Fibroblast of skin of right quadriceps (primary cell): ENCODE measurements at places on chromosomes 13 and 19.

DNA sequence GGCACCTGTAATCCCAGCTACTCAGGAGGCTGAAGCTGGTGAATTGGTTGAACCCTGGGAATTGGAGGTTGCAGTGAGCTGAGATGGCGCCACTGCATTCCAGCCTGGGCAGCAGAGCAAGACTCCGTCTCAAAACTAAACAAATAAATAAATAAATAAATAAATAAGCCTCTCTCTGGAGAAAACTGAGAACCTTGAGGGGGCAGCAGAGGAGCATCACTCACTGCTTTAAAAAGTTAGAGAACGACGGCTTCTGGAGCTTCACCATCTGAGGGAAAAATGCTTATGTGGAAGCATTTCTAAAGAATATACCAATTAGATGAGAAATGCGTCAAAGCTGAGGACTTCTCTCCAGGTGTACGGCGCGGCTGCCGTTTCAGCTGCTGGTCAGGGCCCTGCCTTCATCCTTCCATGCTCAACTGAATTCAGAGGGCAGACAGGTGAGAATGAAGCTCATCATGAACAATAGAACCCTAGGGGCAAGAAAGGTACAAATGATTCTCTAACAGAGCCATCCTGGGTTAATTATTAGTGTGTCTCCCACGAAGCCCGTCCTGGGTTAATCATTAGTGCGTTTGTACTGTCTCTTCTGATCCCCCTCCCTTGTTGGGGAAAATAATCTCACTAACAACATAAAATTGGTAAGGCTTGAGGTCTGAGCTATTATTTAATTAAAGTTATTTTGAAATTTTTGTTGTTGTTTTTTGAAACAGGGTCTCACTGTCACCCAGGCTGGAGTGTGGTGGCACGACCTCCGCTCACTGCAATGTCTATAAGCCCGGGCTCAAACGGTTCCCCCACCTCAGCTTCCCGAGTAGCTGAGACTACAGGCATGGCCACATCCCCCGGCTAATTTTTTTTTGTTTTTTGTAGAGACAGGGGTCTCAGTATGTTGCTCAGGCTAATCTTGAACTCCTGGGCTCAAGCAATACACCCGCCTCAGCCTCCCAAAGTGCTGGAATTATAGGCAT lies 80.1 kb downstream of the IPO5 start:
- peak; percentile 77 for DNase-seq

GRCh38 chr19:50418176-50419021 lies at the start of gene SPIB:
SPIB (plus strand) TSS chr19:50418938; CDS start chr19:50418963, 25 bp downstream.
- no peak for DNase-seq

GRCh38 chr19:54670576-54671357 lies 8.0 kb downstream of the LILRB4 start:
- no peak for DNase-seq

DNA sequence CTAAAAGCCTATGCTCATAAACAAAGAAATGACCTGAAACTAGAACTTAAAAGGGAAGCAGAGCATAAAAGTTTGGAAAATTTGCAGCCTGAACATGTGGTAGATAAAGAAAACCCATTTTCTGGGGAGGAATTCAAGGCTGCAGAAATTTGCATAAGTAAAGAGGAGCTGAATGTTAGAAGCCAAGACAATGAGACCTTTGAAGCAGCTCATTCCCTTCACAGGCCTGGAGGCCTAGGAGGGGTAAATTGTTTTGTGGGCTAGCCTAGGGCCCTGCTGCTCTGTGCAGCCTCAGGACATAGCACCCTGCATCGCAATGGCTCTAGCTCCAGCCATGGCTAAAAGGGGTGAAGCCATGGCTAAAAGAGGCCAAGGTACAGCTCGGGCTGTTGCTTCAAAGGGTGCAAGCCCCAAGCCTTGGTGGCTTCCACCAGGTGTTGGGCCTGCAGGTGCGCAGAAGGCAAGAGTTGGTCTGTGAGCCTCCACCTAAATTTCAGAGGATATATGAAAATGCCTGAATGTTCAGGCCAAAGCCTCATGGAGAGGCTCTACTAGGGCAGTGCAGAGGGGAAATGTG lies 38.3 kb downstream of the ZIC2 start:
- DNase-seq = no peak

DNA sequence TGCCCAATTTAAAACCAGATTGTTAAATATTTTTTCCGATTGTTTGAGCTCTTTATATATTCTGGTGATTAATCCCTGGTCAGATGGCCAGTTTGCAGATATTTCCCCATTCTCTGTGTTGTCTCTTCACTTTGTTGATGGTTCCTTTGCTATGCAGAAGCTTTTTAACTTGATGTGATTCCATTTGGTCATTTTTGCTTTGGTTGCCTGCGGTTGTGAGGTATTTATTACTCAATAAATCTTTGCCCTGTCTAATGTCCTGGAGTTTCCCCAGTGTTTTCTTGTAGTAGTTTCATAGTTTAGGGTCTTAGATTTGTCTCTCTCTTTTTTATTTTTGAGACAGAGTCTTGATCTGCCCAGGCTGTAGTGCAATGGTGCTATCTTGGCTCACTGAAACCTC lies 23.8 kb upstream of the LMO7 start:
- DNase-seq = peak; percentile 37

DNA sequence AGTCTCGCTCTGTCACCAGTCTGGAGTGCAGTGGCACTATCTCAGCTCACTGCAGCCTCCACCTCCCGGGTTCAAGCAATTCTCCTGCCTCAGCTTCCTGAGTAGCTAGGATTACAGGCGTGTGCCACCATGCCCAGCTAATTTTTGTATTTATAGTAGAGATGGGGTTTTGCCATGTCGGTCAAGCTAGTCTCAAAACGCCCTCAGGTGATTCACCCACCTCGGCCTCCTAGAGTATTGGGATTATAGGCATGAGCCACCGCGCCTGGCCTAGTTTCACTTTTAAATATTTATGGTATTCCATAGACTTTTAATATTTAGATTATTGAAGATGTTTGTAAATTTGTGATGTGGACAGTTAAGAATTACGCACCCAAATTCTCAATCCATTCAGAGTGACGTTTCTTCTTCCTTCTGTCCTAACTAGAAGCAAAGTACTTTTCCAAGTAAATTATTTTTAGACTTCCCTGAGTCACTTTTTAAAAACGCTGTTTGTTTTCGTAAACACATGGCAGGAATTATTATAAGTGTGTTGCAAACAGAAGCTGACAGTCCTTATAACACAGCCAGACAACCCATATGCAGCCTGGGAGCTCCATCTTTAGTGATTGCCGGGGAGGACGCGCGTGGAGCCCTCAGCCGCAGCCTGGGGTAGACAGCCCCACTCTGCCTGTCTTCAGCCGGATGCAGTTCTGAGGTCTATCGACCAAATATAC lies 131.7 kb downstream of the ATP11A start:
- no peak for DNase-seq

DNA sequence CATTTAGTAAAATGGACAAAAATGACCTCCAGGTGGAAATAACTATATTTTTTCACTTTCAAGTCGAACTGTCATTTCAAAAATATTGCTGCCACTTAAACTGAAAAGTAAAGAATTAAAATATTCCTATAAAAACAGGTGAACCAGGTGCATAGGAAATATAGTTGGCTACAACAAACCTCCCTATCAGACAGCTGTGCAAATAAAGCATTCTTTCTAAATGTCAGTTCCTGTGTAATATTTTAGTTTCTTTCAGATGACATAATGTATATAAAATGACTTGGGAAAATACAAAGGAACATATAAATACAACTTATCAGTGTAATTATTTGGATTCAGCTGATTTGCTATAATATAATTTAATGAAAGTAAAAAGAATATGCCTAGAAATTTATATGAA lies 403.5 kb upstream of the GPC6 start:
- no peak for DNase-seq

DNA sequence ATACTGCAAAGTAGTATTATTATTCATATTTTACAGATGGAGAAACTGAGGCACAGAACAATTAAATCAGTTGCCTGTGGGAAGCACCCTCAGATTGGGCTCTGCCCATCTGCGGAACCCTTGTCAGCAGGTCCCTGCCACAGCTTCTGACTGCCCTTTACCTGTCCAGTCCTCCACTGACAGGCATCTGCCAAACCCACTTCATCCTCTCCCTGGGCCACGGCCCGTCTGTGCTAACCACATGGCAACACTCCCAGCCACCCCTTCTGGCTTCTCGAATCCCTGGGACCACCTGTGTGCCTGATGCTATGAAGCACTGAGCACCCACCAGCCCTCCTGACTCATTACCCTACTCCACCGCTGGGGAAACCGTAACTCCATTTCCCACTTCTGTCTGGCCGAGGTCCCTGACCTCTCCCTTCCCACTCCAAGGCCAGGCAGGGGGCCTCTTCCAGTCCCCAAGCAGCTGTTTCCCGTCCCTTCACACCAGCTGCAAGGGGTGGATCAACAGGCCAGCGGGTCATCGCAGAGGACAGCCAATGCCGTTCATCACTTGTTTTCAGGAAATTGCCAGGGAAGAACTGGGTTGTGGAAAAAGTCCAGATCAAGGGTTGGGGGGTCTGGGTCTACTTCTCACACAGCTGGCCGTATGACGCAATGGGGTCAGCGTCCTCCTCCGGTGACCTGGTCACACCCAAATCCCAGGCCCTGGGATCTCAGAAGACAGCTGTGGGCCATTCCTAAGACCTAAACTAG lies 2.5 kb downstream of the KANK3 start:
- no peak for DNase-seq

DNA sequence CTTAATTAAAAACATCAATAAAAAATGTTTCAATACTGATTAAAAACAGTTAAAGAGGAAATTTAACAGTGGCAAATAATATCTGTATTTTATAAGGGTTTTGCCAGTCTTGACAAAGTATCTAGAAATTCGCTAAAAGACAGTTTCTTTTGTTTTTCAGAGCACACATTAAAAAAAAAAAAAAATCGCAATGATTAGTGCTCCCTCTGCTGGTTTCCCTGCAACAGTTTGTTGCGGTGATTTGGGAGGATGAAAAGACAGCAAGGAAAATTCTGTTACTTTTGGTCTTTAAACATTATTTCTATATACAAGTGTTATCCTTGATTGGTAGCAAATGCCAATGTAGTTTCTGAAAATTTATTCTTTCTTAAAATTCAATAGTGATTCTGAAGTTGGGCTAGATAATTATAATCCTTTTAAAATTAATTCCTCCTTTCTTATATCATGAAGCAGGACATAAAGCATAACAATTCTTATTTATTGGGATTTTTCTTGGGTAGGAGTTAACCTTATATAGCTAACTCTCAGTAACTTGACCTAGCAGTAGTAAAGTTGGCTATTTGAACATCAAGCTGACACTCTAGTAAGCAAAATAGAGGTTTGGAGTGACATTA lies 23.1 kb upstream of the SPRY2 start:
- peak; percentile 39 for DNase-seq

GRCh38 chr13:110042253-110042950 lies 256.0 kb upstream of the IRS2 start:
- DNase-seq = peak; percentile 75

DNA sequence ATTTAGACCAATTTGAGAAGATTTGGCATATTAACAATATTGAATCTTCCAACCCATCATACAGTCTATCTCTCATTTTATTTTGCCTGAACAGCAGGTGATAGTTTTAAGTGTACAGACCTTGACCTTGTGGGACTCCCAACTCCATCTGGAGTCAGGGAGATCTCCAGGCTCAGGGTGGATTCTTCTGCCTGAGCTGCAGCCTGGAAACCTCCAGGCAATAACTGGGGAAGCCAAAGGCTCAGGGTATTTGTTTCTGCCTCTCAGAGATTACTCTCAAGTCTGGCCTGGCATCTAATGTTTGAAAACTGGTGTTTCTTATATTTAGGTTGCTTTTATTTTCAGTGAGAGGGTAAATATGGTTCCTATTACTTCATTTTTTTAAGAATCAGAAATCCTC lies 102.1 kb upstream of the C1QTNF9B start:
- no peak for DNase-seq

DNA sequence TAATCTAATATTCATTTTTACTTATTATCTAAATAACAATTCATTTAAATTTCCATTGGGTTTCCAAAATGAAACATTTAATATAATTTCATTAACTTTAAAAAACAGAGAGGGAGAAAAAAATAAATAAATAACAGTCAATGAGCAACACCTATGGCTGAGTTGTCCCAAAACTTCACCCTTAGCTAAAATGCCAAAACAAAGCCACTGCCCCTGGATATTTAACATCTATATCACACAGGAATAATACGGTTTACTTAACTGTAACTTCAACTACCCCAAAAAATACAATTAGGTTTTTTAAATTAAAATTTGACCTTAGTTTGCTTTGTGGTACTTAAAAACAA lies 541 bp downstream of the ELF1 start:
- DNase-seq = no peak

DNA sequence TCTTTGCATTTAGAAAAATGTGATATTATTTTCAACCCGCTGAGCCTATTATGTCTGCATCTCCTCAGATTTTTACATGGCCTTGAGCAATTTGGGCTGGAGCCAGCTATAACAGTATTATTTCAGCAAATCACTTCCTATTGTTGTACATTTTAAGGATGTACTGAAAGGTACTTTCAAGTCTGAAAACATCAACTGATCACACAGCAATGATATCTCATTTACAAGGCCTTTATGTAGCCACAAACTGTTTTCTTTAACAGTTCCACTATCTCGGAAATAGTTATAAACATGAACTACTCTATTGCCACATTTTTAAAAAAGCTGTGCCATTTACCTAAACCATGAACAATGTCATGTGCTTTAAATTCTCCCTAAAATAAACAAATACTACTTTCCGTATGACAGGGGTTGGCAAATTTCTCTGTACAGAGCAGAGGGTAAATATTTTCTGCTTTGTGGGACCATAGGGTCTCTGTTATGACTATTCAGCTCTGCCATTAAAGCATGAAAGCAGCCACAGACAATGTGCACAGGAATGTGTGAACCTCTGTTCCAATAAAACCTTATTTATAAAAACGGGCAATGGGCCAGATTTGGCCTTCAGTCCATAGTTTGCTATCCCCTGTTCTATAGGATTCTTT lies 560.4 kb downstream of the GPC6 start:
- DNase-seq = no peak

GRCh38 chr13:40966298-40966697 lies 52.8 kb downstream of the ELF1 start:
- no peak for DNase-seq
